Panc1 (cell line): ENCODE measurements at places on chromosomes 13 and 19.

GRCh38 chr19:2199215-2199614, 35.5 kb downstream of the DOT1L start:
- no peak for DNase-seq

DNA sequence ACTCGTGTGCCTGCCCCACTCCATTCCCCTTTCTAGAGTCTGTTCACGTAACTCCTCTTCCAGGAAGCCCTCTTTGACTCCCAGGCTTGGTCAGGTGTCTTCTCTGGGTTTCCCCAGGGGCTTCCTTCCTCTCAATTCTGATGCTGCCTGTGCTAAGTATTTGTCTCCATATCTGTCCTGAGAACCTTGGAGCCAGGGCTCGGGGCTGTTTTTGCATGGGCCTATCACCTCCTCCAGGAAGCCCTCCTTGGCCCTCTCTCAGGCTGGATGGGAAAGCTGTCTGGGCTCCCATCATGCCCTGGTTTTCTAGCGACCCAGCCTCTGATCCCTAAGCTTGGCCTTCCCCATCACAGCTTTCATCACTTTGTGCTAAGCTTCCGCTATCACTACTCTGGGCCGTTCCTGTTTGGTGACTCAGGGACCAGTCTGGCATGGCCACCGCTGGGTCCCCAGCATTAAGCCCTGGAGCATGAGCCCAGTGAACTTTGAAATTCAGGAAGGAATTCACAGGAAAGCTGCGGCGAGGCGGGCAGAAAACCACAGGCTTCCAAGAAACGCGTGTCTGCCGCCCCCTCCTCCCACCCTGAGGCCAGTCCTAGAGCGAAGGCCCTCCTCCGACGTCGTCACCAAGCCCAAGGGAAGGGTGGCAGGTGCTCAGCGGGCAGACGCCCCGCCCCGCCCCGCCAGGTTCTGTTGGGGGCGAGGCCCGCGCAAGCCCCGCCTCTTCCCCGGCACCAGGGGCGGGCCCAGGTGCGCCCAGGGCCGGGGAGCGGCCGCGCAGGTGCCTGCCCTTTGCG, 486 bp upstream of the SPINT2 start:
- DNase-seq: no peak

DNA sequence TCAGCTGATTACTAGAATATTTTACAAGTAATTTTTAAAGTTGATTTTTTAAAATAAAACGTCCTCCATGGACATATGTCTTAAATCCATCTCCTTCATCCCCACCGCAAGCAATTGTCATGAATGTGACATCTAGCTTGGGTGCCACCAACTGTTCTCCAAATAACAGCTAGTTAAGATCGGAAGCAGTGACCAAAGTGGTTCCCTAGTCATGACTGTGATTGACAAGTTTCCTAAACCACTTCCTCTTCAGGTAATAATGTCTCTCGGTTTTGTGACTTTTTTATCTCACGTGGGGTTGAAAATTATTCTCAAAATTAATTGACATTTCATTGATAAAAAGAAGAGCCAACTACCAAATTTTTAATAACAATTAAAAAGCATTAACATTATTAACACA, 135.3 kb upstream of the MIR17HG start:
- no peak for DNase-seq

DNA sequence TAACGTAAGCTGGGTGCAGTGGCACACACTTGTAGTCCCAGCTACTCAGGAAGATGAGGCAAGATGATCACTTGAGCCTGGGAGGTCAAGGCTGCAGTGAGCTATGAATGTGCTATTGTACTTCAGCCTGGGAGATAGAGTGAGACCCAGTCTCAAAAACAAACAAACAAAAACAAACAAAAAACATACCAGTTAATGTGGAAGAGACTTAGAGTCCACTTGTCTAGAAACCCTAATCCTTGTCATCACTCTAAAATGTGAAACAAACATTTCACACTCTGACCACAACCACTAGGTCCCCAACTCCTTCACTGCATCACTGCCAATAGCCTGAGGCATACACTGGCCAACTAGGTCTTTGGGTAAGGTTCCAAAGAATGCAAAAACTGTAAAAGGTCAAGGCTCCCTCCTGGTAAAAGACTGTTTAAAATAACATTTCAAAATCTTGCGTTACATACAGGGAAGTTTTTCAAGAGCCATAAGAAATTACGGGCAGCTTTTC, 28.6 kb upstream of the CYP2B6 start:
- peak; percentile 27 for DNase-seq

DNA sequence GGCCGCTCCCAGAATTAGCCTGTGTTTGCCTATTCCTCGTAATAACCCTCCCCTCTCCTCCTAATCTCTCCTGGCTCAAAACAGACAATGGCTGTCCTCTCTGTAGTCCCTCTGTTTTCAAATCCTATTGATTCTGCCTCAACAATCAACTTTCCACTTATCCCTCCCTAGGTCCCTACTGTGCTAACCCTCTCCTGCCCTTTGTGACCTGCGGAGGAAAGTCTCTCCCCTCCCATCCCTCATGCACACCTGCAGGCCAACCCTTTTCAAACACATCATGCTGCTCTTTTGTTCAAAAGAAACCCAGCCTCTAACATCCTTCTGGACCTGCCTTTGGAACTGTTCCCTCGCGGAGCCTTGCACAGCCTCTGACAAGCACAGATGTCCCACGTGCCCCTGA, 37.3 kb downstream of the CILP2 start:
- no peak for DNase-seq

DNA sequence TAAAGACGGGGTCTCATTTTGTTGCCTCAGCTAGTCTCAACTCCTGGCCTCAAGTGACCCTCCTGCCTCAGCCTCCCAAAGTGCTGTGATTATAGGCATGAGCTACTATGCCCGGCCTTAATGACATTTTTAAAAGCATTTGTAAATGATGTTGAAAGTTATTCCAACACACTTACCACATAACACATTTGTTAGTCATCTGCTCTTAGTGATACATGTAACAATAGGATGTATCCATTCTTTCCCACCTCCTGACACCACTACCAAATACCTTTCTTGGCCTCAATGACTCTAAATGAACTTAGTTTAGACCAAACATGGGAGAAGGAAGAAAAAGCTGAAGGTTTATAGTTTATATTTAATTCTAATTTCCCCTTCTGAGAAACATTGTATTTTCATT, 59.8 kb upstream of the MEDAG start:
- DNase-seq: no peak

GRCh38 chr13:91383836-91384235, 14.6 kb upstream of the GPC5 start:
- DNase-seq: no peak

- DNase-seq: no peak
These were observed 299.3 kb downstream of the NDFIP2 start for GRCh38 chr13:79780240-79780639.

GRCh38 chr19:46697204-46697960, 19.5 kb downstream of the PRKD2 start:
- no peak for DNase-seq

GRCh38 chr19:32206065-32206464, 139.3 kb upstream of the ZNF507 start:
- no peak for DNase-seq

- DNase-seq: peak; percentile 18
These were observed 97.7 kb upstream of the IPO5 start for GRCh38 chr13:97855570-97856303.

DNA sequence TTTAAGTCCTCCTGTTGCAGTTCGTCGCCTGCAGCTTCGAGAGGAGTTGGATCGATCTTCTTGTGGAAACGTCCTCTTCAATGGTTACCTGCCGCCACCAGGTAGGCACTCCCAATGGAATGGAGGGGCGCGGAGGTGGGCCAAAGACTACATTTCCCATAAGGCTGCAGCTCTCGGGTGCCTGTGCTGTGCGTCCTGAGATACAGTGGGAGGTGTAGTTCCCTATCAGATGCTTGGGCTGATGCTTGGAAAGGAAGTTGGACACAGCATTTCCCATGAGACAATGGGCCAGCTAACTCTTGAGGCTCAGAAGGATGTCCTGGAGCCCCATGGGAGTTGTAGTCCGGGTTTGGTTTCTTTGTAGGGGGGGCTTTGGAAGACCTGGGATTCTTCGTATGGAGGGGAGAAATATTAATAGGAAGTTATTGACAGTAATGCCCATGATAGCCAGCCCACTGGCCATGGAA, 1.8 kb downstream of the SHKBP1 start:
- DNase-seq: no peak

DNA sequence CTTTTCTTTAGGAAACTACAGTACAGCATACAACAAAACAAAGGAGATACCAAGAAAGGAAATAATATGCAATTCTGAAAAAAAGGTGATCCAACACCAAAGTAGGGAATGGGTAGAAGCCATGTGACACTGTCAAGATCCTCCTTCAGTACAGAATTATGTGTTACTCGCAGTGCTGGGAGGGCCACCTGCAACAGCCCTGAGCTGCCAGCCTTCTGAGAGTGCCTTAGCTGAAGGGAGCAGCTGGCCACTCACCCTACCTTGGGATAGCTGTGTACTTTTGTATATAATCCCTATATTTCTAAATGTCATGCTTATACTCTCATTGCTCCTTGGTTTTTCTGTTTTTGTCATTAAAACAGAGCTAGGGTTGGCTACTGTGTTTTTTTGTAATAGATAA, 1518.2 kb upstream of the PCDH20 start:
- DNase-seq: no peak

DNA sequence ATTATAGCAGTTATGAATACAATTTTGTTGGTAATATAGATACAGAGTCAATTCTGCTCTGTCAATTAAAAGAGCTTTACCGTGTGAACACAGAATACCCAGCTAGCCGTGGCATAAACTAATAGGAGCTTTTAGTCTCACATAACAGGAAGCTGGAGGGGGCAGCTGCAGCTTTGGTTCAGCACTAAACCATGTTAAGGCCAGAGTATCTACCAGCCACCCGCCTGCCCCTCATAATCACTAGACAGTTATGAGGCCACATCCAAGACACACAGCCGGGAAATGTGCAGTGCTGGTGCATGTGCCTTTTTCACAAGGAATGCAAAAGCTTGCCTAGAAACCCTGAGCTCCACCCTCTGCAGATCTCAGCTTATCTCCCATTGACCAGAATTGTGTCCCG, 62.3 kb downstream of the SGCG start:
- DNase-seq: no peak

GRCh38 chr13:33520468-33520839, 234.9 kb upstream of the STARD13 start:
- no peak for DNase-seq

DNA sequence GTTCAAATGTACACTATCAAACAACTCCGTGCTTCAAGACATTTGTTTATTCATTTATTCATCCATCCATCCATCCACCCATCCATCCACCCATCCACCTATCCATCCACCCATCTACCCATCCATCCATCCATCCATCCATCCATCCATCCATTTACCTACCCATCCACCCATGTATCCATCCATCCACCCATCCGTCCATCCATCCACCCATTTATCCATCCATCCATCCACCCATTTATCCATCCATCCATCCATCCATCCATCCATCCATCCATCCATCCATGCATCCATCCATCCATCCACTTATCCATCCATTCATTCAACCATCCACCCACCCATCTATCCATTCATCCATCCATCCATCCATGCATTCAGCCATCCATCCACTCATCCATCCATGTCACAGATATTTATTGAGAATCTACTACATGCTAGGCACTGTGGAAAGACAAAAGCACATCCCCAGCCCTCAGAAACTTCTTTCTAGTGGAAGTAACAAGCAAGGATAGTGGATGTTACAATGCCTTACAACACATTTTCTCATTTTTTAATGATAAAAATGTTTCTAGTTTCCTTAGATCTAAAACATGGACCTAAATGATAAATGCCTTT, 237.6 kb downstream of the ZNF536 start:
- DNase-seq: no peak

DNA sequence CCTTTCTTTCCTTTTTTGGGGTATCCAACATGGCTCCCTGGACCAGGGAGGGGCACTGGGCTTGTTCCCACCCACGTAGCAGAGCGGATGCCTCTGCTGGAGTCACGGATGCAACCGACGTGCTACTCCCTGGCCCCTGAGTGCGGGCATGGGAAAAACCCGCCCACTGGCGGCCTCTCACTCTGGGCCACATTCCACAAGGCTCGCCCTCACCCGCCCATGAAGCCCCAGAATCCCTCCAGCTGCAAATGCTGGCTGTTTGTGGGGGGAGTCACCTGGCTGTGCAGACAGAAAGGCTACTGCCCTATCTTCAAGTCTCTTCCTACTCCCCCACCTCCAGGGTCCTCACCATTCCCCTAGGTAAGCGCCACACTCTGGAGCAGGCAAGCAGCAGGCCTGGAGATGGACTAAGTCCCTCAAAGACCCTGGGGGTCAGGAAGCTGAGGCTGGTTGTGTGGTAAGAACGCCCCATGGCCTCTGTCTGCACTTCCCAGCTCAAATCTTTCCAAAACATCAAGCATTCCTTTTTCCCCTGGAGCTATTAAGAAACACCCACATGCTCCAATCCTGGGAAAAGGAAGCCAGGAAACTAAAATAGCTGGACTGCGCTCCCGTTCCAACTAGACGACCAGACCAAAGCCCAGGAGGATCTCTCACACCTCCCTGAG, 17.9 kb upstream of the EPHX3 start:
- no peak for DNase-seq

- no peak for DNase-seq
These were observed 16.8 kb downstream of the LHFPL6 start for GRCh38 chr13:39586151-39586550.

GRCh38 chr13:51825165-51825592, 19.8 kb downstream of the TMEM272 start:
- no peak for DNase-seq

- no peak for DNase-seq
These were observed 751 bp downstream of the ZNF584 start for GRCh38 chr19:58409010-58409790.

DNA sequence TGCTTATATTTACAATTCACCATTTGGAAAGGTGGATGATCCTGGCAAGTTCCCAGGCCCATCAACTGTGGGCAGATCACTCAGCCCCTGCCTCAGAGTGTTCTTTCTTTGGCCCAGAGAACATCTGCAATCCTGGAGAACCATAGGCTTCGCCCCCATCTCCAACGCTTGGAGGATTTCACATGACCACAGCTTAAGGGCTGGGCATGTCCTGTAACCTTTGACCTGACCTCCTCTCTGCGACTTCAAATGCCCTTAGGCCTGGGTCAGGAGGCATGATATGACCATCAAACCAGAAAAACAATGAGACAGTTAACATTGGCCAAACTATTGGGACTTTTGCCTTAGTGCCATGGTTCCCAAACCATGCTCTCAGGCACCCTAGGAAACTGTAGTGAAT, 7.2 kb upstream of the MBNL2 start:
- DNase-seq: no peak

DNA sequence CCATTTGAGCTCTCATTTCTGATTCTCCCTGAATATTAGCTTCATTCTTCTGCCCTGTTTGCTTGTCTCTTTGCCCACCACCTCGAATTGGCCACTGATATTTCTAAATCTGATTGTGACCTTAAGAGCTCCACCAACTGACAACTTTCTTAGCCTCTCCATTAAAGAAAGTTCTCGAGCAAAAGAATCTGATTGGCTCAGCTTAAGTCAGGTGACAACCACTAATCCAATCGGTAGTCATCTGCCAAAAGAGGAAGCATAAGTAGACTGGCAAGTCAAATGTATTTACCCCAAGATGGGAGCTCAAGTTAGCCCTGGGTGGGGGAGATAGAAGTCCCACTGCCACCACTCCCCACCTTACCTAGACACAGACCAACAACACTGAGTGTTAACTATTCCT, 41.5 kb downstream of the NOTCH3 start:
- DNase-seq: no peak
